ENCODE measurements at places on chromosomes 4 and X. TPM values are rescaled to one million over a fixed set of nuclear protein-coding genes. Genes with fewer than 3 reads are reported as not detected.

DNA sequence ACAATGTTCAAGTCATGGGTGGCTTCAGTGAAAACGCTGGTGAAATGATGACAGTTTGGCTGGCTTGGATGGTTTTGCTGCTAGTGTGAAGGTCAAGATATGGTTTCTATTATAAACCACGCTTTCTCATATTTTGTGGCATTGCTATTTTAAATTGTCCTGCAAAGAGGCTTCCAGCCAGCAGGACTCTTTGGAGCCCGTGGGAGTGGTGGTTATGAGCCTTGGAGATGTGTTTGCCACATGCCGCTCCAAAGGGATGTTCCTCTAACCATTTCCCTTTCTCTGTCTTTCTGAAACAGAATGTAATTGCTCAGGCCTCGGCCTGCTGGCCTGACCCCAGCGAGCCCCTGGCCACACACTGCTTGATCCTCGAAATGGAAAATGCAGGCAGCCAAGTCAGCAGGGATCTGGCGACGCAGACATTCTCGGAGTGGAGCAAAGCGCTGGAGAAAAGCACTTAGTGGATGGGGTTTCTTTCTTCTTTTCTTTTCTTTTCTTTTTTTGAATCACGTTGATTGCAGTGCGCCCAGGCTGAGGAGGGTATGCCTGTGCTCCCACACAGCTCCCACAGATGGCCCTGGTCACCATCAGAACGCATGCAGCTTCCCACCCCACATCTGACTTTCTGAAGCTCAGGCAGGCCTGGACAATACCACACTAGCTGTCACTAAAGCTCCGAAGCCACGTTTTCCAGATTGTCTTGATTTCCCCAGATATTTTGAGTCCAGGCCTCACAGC lies 114.0 kb downstream of the ENPP6 start:
- no peak for DNase-seq

- DNase-seq = no peak
Observed at GRCh38 chr4:166481739-166482138, 608.7 kb downstream of the TLL1 start.

GRCh38 chrX:53050841-53051240 lies 2.3 kb downstream of the GPR173 start:
- no peak for DNase-seq

DNA sequence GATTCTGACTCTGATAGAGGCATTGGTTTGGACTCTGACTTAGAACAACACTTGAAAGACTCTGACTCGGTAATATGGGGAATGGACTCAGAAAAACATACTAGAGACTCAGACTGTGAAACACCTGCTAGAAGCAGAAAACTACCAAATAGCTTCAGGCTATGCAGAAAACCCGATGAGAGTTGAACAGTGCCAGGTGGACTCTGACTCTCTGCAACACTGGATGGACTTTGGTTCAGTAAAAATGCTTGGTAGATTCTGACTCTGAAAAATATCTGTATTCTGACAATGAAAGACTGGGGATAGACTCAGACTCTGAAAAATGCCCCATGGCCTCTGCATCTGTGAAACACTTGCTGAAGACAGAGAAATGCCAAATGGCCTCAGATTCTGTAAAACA lies 215.1 kb upstream of the HDX start:
- no peak for DNase-seq

The PDGFRA gene
- 33.2 TPM for total RNA-seq

The SLC2A9 gene
- total RNA-seq = 6.4 TPM
